ENCODE measurements at places on chromosomes 7 and 10.

GRCh38 chr7:6385110-6385781 lies 62.5 kb downstream of the DAGLB start:
- DNase-seq: no peak

DNA sequence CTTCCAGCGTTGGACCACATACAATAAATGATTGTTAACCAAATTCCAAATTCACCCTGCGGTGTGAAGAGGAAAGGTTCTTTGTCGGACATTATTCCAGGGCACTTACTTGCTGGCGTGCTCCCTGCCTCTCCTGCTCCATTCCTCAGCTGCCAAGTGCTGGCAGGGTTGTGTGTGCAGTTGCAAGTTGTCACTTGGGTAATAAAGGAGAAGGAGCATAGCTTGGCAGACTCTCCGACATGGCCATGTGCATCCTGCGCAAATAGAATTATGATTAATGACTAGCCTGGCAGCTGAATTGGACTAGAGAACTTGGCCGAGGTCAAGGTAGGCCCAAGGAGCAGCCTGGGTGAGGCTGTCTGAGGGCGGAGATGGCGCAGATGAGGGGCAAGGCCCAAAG lies 92.3 kb upstream of the ELMO1 start:
- no peak for DNase-seq

GRCh38 chr7:17312641-17313040 lies 14.2 kb downstream of the AHR start:
- no peak for DNase-seq

- no peak for DNase-seq
These were observed 907 bp upstream of the VPS50 start for GRCh38 chr7:93231259-93231658.

GRCh38 chr10:29736366-29737073 lies 101.7 kb upstream of the SVIL start:
- DNase-seq: no peak

DNA sequence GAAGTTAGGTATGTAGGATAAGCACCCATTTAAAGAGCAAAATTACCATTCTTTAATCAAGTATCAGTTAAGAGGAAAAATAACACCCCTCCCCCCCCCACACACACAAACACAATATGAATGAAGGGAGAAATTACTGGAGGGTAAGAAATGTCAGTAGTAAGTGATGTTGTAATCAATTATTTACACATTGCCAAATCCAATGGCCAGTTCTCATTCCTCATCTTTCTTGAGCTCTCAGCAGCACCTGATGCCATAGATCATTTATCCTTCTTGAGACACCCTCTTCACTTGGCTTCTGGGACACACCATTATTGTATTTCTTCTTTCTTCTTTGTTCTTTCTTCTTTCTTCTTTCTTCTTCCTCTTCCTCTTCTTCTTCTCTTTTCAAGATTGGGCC lies 33.7 kb upstream of the FAM3C start:
- no peak for DNase-seq

GRCh38 chr7:2209961-2210323 lies 22.8 kb downstream of the MAD1L1 start:
- DNase-seq: no peak

DNA sequence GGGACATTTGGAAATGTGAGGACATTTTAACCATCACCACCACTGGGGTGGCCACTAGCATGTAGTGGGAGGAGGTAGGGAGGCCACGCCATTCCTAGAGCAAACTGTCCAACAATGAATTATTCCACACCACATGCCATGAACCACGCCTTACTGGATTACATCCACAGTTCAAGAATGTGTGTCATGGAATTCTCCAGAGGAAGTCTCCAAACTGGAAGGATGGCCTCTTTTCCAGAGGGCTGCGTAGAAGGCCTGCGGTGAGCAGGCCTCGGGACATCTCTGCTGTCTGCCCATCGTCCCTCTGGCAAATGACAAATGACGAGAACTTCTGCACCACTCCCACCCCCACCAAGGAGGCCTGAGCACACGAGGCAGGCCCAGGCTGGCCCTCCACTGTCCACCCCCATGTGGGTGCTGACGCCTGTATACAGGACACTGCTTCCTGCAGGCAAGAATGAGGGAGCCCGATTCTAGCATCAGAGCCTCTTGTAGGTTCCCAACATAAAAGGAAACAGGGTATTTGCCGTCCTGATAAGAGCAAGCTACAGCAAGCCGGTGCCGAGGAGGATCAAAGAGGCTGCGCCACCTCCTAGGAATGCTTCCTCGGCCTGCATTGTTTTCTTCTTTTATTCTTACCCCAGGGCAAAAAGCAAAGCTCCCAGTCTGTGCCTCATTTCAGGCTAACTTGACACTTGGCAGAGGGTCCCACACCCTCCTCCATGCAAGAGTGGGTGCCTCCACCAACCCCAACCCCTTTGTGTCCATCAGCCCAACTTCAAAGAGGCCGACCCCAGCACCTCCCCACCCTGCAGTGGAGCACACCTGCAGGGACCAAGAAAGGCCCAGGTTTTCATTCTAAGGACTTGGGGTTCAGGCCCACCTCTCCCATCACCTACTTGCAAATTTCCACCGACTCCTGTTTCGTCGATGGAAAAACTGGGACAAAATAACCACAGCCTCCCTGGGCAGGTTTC lies 23.9 kb downstream of the TNS3 start:
- no peak for DNase-seq

GRCh38 chr10:102342458-102342857 lies 53.0 kb upstream of the NFKB2 start:
- no peak for DNase-seq

DNA sequence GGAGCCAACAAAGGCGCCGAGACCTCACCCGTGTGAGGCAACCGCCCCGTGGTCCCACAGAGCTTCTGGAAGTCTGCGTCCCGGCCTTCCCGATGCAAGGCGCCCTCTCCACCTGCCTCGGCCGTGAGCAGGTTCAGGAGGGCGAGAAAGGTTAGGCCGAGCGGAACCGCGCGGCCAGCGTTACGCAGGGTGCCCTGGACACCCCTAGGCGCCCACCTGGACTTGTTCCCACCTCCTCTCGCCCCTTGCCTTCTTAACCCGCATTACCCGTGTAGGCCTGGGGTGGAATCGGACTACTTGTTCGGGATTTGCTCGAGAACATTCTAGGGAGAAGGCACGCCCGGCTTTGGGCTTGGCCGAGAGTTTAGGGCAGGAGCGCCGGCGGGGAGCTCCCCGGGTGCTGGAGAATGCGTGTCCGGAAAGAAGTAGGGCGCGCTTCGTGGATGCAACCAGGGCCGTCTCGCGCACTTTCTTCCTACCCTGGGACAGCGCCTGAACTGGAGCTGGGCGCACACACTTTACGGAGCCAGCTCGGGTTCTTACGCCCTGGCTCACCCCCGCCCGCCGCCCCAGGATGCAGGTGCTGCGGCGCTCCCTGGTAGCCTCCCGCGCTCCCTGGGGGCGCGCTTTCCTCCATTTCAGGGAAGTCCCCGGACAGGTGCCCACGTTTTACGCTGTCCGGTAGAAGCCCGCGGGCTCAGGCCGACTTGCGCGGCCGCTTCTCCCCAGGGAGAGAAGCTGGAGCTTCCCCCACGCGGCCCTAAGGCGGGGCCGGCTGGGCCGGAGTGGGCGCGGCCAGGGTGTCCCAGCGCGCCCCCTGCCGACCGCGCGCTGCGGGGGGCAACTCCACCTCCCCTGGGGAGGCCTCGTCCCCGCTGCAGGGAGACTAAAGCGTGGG lies 74.5 kb downstream of the INSIG1 start:
- peak; percentile 50 for DNase-seq

- no peak for DNase-seq
These were observed 2.1 kb upstream of the TMEM72 start for GRCh38 chr10:44908936-44909630.

- no peak for DNase-seq
These were observed 233.8 kb upstream of the GRB10 start for GRCh38 chr7:51016546-51016945.

- DNase-seq: peak; percentile 11
These were observed 5.7 kb downstream of the HECTD2 start for GRCh38 chr10:91415816-91416215.

DNA sequence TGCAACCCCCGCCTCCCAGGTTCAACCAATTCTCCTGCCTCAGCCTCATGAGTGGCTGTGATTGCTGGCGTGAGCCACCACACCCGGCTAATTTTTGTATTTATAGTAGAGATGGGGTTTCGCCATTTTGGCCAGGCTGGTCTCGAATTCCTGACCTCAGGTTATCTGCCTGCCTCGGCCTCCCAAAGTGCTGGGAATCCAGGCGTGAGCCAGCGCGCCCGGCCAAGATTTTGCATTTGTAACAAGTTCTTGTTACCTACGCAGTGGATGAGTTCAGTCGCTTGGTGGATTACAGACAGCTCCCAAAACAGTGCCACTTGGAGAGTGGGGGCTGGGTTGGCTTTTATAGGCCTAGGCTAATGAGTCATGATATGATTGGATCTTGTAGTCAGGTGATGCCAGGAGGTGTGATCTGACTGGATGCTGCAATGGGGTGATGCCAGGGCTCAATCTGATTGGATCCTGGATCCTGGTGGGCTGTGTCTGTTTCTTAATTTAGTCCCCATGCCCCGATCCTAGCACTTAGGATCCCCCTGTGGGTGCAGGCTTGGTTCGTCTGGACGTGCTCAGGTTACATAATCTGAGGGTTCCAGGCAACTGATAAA lies 20.3 kb downstream of the SBDS start:
- DNase-seq: no peak

DNA sequence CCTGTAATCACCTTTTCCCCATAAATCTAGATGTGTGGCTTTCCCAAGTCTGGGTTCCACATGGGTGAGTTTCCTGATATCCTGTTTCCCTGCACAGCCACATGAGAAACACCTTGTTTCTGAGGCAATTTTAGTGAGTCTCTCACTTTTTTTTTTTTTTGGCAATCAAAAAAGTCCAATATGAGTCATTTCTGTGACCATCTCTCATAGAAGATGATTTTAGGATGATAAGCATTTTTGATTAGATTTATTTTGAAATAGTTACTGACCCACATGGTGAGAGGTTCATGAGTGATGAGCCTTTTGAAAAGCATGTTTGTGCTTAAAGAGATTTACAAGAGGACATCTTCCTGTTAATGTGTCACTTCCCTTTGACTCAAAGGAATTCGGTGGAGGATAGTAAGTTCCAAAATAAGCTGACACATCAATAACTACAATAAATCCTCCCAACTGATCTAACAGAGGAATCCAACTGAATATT lies 464.0 kb downstream of the INHBA start:
- no peak for DNase-seq

DNA sequence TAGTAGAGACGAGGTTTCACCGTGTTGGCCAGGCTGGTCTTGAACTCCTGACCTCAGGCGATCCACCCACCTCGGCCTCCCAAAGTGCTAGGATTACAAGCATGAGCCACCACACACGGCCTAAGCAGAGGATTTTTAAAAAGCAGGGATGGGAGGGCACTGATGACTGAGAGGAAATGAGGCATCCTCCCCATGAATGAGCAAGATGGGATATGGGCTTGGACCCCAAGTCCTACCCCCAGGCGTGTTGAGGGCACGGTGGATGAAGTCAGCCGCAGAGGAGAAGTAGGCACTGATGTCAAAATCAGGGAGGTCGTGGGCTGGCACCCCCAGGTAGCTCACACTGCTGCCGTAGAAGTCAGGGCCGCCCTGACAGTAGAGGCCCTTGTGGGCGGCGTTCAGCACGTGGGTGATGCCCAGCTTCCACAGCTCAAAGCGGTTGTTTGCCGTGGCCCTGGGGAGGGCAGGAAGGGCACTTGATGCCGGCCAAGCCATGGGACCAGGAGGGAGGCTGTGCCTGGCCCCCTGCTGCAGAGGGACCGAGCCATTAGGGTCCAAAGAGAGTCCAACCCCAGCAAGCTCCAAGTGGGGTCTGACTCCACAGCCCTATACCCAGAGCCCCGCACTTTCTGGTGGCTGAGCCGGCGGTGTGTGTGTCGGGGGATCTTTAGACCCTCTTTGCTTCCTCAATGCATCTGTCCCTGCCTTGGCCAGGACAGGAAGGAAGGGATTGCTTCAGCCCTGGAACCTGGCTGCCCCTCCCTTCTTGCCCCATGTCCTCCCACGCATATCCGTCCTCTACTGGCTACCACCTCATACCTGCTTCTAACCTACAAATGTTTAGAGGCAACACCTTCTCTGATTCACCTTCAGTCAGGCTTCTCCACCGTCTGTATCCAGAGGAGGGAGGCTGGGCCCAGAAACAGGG lies 3.4 kb upstream of the SAMD8 start:
- DNase-seq: no peak

Measured in hematopoietic multipotent progenitor cell (in vitro differentiated cells).